A549 treated with RU486 at 1 μM for 4 hours (cell line): ENCODE measurements at places on chromosomes 12 and 14. TPM values are rescaled to one million over a fixed set of nuclear protein-coding genes. Genes with fewer than 3 reads are reported as not detected.

SLC17A8 gene
- total RNA-seq, result 0.02 TPM in 1 of 5 replicates, not detected in the others

DBX2 gene
- total RNA-seq, result not detected in 5 replicates

ACRBP gene
- 0.21 to 0.39 TPM (median 0.30 TPM) in 4 of 5 replicates, not detected in the other for total RNA-seq

RHOJ gene
- not detected in 5 replicates for total RNA-seq

GALC gene
- 9.2 to 12.5 TPM (median 12.1 TPM) in 5 replicates for total RNA-seq

CLMN gene
- 4.4 to 5.9 TPM (median 4.8 TPM) in 5 replicates for total RNA-seq
